BE2C (cell line): ENCODE measurements at places on chromosomes 13 and 19.

- DNase-seq = peak; percentile 38
These were observed 4.9 kb upstream of the ZFP36 start for GRCh38 chr19:39401549-39402345.

- no peak for DNase-seq
These were observed 48.7 kb upstream of the ITM2B start for GRCh38 chr13:48184260-48184659.

GRCh38 chr13:49113526-49114286 is 106.4 kb upstream of the MLNR start:
- DNase-seq = no peak

GRCh38 chr13:30325668-30326067 is 18.3 kb upstream of the KATNAL1 start:
- DNase-seq = no peak

DNA sequence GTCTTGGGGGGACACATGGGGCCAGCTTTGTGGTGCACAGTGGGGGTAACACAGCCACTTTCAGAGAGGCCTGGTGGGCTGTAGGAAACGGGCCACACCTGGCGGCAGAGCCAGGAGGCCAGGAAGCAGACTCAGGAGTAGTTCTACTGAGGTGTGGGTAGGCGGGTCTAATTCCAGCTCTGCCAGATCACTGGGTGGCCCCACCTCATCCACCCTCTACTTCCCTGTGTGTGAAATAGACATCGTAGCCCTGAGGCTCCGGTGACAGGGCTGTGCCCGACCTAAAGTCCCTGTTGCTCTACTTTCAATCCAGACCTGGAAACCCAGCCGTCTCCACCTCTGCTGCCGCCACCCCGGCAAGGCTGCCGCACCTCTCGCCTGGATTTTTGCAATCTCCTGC is 4.0 kb downstream of the NKPD1 start:
- DNase-seq = peak; percentile 14

DNA sequence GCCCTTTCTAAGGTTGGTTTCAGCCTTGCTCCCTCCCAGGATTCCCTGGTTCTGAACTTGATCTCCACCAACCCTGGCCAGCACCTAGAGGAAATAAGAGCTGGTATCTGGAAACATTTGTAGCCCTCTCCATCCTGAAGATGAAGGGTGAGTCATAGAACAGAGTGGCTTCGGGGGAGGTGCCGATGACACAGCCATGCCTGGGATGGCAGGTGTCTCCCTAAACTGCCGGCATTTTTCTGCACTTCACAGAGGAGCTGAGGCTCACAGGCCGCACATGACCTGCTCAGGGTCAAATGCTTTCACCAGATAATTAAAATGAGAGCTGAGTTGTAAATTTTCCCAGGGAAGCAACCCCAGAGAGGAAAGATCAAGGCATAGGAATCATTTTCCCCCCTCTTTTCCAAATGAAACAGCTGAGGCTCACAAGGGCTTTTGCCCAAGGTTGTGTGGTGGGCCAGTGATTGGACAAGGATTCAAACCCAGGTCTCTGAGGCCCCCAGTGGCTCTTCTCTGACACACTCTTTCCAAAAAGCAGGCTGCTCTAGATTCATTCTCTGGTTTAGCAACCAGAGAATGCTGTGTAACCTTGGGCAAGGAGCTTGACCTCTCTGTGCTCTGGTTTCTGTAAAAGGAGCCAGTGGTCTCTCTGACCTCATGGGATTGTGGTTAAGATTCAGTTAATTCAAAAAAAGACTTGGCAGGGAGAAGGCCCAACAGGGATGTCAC is 1.2 kb upstream of the SLC25A42 start:
- peak; percentile 40 for DNase-seq

GRCh38 chr19:53365899-53366493 is 491 bp downstream of the ZNF525 start:
- DNase-seq = peak; percentile 11

DNA sequence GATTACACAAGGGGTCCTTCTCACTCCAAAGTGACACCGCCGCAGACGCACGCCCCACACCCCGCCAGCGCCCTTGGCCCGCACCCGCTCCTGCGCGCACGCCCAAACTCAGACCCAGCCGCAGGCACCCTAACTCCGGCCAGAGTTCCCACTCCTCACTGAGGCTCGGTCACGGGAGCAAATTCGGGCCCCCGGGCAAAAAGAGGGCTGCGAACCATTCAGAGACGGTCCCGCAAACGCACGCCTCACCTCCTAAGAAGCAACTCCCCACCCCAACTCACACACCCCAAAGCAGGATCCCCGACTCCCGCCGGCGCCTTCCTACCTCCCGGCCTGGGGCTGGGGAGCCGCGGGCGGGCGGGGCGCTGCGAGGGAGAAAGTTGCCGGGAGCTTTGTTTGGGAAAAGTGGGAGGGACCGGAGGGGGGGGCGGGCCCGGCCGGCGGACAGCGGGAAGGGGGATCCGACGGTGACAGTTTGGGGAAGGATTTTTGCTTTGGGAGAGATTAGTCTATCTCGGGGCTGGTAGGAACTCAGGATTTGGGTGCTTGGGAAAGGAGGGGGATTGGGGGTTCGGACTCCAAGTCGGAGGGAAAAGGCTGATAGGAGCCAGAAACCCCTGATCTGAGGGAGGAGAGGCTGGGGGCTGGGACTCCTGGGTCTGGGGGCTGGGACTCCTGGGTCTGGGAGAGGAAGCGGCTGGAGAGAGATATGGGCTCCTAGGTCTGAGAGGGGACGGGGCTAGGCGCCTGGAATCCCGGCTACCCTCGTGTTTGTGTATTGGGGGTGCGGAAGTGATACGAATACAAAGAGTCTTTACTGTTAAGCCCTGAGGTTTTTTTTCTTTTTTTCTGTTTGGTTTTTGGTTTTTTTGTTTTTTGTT is at the start of gene TEAD2:
Gene TEAD2, minus strand, starts transcription at position 369 of the 881 bp plus-strand sequence. CDS start 2,341 bp downstream, outside the sequence.
- DNase-seq = peak; percentile 51

DNA sequence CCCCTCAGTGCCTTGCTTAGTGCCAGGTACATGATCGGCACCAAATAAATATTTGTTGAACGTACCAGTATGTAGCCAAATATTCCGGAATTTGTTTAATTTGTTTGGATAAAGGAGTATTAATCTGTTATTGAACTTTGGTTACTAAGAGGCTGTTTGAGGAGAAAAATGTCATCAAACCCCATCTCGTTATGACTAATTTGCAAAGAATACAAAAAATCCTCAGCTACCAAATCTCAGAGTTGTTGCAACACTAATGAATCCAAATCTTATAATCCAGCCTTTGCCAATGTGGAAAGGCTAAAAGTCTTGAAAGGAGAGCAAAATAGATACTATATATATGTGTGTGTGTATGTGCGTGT is 79.5 kb downstream of the KLF5 start:
- DNase-seq = no peak

- no peak for DNase-seq
These were observed 13.0 kb upstream of the SPC24 start for GRCh38 chr19:11168568-11168967.

DNA sequence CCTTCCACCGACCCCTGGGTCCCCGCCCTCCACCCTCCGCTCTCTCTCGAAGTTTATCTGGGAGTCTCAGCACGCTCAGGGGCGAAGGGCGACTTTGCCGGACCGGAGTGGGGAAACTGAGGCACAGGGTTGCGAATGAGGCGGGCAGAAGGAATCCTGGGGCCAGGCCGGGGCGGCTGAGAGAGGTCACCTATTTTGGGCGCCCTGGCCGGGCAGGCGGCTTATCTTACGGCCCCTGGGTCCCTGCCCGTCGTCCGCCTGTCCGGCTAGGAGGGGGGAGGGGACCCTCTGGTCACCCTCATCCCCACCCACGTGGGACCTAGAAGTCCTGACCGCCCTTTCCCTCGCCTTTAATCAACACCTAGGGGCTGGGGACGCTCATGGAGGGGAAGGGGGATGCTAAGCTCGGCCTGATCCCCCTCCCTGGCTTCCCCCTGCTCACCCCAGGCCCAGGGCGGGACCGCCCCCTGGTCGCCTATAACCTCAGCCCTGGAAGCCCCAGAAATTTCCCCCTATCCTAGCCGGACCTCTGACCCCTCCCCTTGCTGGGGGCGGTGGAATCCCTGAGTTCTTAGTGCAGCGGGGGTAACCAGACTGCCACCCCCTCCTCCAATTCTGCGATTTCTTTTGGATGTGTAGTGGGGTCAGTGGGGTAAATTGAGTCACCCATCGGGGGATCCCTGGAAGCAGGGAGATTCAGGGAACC is 556 bp downstream of the TRIP10 start:
- no peak for DNase-seq

DNA sequence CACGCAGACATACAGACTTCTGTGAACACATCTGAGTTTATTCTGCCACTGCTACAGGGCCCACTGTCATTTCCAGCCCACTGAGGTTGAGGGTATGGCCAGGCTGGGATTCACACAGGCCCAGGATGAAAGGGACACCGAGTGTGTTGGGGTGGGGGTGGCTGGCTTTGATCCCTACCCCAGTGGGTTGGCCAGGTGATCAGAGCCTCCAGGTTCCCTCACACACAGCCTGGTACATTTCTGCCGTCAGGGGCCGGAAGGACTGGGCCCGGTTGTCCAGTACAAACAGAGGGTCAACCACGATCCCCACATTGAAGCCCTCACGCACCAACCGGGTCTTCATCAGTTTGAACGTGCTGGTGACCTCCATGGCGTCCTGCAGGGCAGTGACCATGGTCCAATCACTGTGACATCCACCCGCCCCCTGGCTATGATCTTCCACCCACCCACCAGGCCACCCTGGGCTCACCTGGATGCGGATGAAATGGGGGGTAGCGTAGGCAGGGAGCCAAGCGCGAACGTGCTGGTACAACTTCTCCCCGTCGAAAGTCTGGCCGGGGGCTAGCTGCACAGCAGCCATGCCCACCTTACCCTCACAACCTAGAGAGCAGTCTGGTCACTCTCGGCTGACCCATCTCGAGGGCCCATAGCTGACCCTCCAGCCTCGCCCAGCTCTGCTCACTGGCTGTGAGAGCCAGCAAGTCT is 13.3 kb downstream of the SLC27A5 start:
- no peak for DNase-seq

GRCh38 chr13:35621989-35622388 is 145.5 kb upstream of the MAB21L1 start:
- DNase-seq = peak; percentile 26

- DNase-seq = no peak
These were observed 2.4 kb upstream of the F2RL3 start for GRCh38 chr19:16886305-16886880.

DNA sequence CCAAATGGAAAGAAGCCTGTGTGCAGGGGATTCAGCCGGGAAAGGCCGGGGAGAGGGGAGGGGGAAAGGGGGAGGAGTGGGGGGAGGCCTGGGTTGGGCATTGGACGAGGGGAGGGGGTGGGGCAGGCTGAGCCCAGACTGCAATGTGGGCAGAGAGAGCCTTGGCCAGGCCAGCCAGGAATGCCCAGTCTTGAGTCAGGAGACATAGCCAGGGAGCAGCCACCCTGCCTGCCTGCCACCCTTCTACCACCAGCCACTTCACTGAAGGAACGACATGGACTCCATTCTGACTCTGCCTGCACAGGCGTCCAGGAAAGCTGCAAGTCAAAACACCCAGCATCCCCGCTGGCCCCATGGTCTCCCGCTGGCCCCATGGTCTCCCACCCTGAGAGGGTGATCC is 498 bp downstream of the PROZ start:
- DNase-seq = no peak

DNA sequence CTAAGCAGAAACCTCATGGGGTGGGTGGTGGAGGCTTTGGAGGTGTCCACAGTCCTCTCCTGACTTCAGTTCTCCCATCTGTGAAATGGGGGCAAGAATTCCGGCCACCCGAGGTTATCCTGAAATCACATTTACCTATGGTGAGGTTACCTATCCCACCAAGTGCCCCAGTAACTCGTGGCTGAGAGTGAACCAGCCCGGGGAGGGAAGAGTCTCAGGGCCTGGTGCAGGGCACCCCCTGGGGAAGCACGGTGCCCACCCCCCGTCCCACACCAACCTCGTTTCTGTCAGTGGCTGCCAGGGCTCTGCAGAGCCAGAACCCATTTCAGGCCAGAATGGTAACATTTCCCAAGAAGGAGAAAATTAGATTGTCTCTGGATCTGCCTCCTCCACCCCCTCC is 83.7 kb upstream of the VSTM2B start:
- no peak for DNase-seq

GRCh38 chr13:77740097-77740735 is 42.7 kb downstream of the SLAIN1 start:
- no peak for DNase-seq

- DNase-seq = no peak
These were observed 2.3 kb downstream of the ZNF536 start for GRCh38 chr19:30374539-30374864.

DNA sequence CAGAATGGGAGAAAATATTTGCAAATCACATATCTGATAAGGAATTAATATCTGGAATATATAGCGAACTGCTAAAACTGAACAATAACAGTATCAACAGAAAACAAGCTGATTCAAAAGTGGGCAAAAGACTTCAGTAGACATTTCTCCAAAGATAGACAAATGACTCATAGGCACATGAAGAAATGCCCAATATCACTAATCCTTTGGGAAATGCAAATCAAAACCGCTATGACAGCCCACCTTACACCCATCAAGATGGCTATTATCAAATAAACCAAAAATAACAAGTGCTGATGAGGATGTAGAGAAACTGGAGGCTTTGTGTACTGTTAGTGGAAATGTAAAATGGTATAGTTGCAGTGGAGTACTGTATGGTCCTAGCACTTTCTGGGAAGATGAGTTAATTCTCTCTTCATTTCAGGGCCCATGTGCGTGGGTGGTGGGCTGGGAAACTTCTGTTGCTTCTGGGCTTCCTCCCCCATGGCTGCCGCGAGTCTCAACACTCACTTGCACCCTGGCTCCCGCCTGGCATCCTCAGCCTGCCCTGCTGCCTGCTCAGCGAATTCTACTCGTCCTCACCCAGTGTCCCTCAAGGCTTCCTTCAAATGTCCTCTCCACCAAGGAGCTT is 12.4 kb upstream of the GJA3 start:
- no peak for DNase-seq

DNA sequence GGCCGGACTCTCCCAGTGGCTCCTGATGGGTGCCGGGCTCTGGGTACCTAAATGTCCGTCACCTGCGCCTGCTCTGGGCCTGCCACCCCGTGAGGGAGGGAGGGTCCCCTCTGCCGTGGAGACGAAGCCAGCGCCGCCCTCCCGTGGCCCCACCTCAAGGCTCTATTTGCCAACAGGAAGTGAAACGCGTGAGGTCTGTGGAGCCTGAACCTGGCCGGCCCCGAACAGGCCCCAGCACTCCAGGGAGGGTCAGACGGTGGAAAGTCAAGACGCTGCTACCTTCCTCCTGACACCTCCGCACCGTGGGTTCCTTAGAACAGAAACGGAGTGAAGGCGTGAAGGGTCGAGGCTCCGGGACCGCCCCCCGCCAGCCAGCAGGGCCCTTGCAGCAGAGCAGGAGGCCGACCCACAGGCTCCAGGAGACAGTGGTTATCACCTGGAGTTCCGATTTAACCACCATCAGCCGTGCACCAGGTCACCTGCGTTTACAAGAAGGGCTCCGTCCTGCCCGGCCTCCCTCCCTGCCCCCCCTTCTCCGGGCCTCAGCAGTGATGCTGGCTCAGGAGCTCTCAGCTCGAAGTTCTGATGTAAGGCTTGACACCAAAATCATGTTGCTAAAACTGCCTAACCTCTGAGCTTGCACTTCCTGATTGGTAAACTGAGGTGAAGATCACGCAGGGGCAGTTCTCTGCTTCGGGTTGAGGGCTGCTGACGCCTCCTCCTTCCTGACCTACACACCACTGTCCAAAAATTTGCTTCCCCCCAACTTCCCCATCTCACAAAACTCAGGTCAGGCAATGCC is 50.9 kb upstream of the C13orf46 start:
- no peak for DNase-seq

GRCh38 chr19:57651654-57651996 is 17.1 kb upstream of the ZSCAN4 start:
- no peak for DNase-seq
